Stimulated activated CD8-positive, alpha-beta memory T cell treated with anti-CD3 and anti-CD28 coated beads, Interleukin-4, amount 100 ng/mL, for 1 hour (primary cell): ENCODE measurements at places on chromosomes 1 and 21.

GRCh38 chr1:229452956-229453801 lies 19.3 kb upstream of the ACTA1 start:
- DNase-seq = no peak

- no peak for DNase-seq
Measured at GRCh38 chr1:203539831-203540546, 46.0 kb downstream of the OPTC start.

- DNase-seq = no peak
Measured at GRCh38 chr21:14523234-14523633, 22.9 kb downstream of the SAMSN1 start.

DNA sequence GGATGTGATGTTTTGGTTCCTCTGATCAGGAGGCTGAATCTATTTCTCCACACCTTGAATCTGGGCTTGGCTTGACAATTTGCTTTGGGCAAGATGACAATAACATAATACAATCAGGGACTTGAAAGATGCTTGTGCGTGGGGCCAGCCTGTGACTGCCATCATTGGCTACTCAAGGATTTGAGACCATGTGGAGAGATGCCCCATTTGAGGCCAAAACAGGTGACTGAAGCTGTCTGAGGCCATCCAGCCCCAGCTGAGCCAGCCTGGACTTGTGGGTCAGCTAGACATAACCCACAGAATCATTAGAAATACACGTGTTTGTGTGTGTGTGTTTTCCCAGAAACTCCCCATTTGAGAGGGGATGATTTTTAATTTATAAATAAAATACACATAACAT lies 421.5 kb downstream of the PTPRU start:
- DNase-seq = no peak

DNA sequence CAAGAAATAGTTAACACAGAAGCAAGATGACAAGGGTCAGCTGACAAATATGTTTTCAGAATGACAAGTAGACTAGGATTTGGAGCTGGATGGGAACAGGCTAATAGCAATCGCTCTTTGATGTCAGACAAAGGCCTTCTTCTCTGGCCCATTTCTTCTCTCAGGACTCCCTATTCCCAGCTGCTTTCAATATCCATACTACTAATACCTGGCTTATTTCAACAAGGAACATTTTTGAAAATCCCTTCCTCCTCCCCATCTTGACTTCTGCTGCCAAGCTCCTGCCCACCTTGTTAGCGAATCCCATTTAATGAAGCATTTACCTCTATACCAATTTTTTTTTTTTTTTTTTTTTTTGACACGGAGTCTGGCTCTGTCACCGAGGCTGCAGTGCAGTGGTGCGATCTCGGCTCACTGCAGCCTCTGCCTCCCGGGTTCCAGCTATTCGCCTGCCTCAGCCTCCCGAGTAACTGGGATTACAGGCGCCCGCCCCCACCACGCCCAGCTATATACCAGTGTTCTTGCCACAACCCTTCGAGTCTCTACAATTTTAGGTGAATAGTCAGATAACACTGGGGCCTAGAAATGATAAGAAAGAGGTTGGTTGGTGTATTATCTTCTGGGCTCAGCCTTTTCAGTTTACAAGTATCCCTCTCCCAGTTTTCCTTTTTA lies 68.4 kb downstream of the MACF1 start:
- no peak for DNase-seq

DNA sequence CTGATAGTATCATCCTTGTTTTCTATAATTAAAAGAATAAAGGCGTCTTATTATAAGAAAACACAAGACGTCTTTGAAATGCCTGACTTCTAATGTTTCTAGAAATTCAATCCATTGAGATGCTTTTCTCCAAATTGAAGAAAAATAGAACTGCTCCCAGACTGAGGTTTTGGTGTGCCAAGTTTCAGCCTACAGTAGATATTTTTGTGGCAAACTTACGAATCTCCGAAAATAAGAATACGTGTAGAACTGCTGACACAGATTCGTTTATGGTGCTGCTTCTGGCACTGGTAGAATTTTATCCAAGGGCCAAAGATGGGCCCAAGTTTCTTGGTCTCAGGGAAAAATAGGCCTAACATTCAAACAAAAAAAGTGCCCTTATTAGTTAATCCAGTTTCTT lies 554.5 kb upstream of the NR5A2 start:
- no peak for DNase-seq

GRCh38 chr1:228390649-228391048 lies 16.0 kb downstream of the TRIM11 start:
- DNase-seq = no peak

GRCh38 chr1:110872745-110873720 lies at the start of gene CD53:
Gene CD53, plus strand, starts transcription at chr1:110873148. Its CDS starts 18,261 bp downstream, at chr1:110891409.
- DNase-seq = peak; percentile 23

- DNase-seq = no peak
Measured at GRCh38 chr1:6414881-6415626, 4.7 kb downstream of the HES2 start.

GRCh38 chr21:45366931-45367401 lies 38.0 kb upstream of the COL18A1 start:
- no peak for DNase-seq
